Fibroblast of the aortic adventitia (primary cell): ENCODE measurements at places on chromosomes 11 and 22. TPM values are rescaled to one million over a fixed set of nuclear protein-coding genes. Genes with fewer than 3 reads are reported as not detected.
A peak's percentile ranks its signal among the peaks of the same experiment; 100 is the strongest.

- DNase-seq = no peak
Measured at GRCh38 chr11:36703055-36703404, 105.0 kb upstream of the RAG2 start.

DNA sequence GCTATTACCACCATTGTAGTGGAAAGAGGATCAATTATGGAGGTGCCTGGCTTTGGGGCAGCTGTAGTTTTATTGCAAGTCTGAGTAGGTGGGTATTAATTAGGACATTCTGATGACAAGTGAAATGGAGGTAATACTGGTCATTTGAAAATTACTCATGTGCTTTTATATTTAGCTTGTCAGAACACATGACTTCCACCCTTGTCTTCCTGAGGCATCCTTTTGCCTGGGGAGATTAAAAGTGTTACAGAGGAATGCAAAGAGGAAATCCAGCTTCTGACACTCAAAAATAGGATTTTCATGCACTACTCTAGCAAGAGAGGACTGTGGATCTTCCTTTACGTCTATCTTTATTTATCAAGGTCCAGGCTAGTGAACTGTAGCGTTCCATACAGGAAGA lies 44.7 kb upstream of the CAPRIN1 start:
- no peak for DNase-seq

- no peak for DNase-seq
Measured at GRCh38 chr11:10447445-10447844, 7.6 kb upstream of the AMPD3 start.

- DNase-seq = no peak
Measured at GRCh38 chr11:64534391-64534801, 56.6 kb upstream of the SLC22A12 start.

GRCh38 chr22:49334976-49335375 lies 492.7 kb downstream of the BRD1 start:
- no peak for DNase-seq

- DNase-seq = no peak
Measured at GRCh38 chr11:36558571-36559413, 9.0 kb upstream of the RAG1 start.

GRCh38 chr11:96242971-96243647 lies 99.9 kb downstream of the MAML2 start:
- peak; percentile 97 for DNase-seq

- DNase-seq = peak; percentile 24
Measured at GRCh38 chr11:28491431-28491830, 383.2 kb downstream of the METTL15 start.

- DNase-seq = no peak
Measured at GRCh38 chr11:36105743-36106581, 162.1 kb downstream of the LDLRAD3 start.

- DNase-seq = no peak
Measured at GRCh38 chr22:19638282-19639015, 75.9 kb upstream of the SEPTIN5 start.

DNA sequence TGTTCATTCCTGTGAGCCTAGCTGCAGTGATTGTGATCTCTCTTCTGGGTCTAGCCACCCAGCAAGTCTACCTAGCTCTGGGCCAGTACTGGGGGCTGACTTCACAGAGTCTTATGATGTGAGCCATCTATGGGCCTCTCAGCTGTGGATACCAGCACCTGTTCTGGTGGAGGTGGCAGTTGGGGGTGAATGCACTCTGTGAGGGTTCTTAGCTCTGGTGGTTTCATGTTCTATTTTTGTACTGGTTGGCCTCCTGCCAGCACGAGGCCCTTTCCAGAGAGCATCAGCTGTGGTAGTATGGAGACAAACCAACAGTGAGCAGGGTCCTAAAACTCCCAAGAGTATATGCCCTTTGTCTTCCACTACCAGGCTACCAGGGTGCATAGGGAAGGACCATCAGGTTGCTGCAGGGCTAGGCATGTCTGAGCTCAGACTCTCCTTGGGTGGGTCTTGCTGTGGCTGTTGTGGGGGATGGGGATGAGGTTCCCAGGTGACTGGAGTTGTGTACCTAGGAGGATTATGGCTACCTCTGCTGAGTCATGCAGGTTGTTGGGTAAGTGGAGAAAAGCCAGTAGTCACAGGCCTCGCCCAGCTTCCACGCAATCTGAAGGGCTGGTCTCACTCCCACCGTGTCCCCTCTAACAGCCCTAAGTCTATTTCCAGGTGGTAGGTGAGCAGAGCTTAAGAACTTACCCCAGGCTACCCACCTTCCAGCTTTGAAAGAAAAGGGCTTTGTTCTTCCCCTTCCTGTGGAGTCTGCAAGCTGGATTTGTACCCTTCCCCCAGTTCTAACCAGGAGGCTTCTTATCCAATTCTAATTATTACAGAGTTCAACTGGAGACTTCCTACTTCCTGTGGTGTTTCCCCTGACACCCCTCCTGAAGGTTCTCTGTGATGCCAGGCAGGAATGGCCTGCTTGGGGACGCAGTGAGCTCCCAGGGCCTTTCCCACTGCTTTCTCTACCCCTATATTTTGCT lies 250.7 kb downstream of the LUZP2 start:
- no peak for DNase-seq

GRCh38 chr22:47586038-47586437 lies 823.6 kb downstream of the TBC1D22A start:
- no peak for DNase-seq

DNA sequence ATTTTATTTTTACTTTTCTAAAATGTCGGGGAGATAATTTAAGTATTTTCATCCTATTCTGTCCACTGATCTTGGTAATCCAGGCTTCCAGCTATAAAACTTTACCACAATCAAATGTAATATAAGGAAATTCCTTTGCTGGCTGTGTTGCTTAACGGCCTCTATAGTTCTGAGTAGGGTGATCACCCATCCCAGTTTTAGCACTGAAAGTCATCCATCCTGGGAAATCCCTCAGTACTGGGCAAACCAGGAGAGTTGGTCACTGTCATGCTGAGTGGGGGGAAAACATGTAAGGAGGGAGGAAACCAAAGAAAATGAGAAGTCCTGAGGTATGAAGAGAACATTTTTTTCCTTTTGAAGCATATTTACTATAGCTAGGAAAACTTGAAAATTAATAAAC lies 12.8 kb upstream of the BACE1-AS start:
- DNase-seq = no peak

GRCh38 chr22:33896575-33897447 lies 23.5 kb downstream of the LARGE1 start:
- DNase-seq = peak; percentile 22

DNA sequence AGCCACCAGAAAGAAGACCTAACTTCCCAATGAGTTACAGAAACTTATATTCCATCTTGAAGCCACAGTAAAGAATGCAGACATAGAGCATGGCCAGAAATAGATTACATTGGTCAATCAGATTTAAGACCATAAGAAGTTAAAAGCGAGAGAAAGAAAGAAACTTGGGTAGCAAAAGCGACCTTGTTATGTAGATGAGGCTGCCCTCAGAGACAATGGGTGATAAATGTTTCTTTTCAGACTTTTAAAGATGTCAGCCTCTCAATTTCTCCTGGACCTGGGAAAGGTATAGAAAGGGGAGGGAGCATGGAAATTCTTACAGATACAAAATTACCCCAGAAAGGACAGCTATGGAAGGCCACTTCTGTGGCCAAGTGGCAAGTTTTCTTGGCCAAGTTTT lies 732.6 kb upstream of the LUZP2 start:
- no peak for DNase-seq

DNA sequence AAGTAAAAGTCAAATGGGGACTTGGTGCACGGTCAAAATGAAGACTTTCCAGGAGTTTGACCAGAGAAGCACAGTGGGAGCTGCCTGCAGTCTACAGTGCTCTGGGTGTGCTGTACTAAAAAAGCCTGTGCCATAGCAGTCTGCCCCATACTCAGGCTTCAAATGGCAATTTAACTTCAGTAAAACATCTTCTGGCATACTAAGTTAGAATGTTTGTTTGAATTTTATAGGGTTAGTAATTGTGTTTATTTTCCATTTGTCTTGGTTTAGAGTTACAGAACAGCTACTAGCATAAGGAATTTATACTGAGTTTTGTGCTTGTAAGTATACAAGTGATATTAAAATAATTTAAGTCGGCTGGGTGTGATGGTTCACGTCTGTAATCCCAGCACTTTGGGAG lies 29.3 kb upstream of the LIPT2 start:
- no peak for DNase-seq

- DNase-seq = no peak
Measured at GRCh38 chr22:49728570-49729271, 99.0 kb downstream of the BRD1 start.

DNA sequence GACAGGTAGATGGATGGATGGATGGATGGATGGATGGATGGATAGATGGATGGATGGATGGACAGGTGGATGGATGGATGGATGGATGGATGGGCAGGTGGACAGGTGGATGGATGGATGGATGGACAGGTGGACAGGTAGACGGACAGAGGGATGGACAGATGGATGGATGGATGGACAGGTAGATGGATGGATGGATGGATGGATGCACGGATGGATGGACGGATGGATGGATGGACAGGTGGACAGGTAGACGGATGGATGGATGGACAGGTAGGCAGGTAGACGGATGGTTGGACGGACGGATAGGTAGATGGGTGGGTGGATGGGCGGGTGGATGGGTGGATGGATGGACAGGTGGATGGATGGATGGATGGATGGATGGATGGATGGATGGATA lies 24.3 kb downstream of the PDGFB start:
- no peak for DNase-seq

DNA sequence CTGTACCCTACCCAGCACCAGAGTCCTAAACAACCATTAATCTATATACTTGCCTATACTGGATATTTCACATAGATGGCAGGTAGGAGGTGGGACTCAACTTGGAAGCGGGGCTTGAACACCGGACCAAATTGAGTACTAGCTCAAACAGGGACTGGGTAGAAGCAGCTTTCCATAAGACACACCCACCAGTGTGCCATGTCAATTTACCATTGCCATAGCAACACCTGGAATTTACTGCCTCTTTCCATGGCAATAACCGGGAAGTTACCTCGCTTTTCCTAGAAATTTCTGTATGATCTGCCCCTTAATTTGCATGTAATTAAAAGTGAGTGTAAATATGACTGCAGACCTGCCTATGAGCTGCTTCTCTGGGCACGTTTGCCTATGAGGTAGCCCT lies 38.6 kb upstream of the CUL5 start:
- DNase-seq = no peak

- DNase-seq = no peak
Measured at GRCh38 chr11:69106031-69106811, 49.5 kb upstream of the SMIM38 start.

DNA sequence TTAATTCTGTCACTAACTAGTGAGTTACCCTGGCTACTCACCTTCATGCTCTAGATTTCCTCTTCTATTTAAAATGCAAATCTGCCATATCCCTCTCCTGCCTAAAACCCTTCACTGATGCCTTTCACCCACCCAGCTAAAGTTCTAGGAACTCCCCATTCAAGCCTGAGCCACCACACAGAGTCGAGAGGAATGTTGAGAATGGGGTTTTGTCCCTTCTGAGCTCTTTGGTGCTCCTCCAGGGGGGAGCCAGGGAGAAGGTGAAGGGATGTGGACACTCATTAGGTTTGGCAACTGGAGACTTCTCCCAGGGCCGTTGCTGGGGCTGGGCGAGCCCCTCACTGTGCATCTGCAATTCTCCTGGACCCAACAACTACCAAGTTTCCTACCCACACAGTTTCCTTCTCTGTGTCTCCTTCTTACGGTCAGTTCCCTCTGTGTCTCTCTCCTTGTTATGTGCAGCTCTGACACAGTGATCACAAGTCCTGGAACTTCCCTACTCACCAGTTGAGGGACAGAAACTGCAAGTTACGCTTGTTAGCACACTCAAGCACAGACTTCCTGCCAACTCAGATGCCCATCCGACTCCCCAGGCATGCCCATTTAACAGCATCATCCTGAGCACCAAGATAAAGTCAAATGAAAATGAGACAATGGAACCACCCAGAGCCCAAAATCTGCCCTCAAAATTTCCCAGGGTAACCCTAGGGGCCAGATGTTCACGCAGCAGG lies 6.5 kb upstream of the IL10RA start:
- no peak for DNase-seq

- DNase-seq = no peak
Measured at GRCh38 chr11:32830796-32831195, 1.1 kb downstream of the PRRG4 start.

DNA sequence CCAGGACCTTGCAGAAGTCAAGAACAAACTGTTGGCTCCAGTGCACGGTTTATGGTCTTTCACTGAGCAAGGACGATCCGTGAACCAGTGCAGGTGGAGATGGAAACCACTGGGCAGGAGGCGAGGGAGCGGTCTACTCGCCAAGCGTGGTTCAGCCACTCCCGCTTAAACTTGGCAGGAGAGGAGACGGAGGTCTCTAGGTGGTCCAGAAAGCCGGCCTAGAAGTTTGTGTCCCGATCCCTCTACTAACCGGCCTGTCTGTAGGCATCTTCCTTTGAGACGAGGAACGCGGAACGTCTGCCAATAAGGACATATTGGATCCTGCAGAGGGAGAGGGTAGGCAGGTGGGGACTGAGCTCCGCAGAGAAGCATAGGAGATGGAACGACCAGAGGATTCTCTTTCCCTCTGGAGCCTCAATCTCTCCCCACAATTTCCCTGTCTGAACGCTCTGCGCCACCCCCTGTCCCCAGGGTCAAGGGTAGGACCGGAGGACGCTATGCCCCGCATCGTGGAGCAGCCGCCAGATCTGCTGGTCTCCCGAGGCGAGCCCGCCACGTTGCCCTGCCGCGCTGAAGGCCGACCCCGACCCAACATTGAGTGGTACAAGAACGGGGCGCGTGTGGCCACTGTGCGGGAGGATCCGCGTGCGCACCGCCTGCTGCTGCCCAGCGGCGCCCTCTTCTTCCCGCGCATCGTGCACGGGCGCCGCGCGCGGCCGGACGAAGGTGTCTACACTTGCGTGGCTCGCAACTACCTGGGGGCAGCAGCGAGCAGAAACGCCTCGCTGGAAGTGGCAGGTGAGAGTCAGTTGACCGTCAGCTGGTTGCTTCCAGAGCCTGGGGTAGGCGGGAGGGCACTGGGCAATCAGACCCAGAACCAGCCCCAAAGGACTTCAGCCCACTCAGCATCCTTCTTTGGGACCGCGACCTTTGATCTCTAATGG lies 3.4 kb downstream of the ROBO3 start:
- DNase-seq = no peak

GRCh38 chr22:22111267-22111751 lies 128.7 kb upstream of the TOP3B start:
- peak; percentile 77 for DNase-seq

- DNase-seq = peak; percentile 15
Measured at GRCh38 chr11:114133548-114134329, 74.2 kb downstream of the ZBTB16 start.

GRCh38 chr22:30770716-30771115 lies 76.0 kb downstream of the OSBP2 start:
- DNase-seq = no peak

The POTEH gene
- not detected in 2 replicates for total RNA-seq

The GVQW3 gene
- 2.0 and 4.2 TPM in 2 replicates for total RNA-seq

The OR52A1 gene
- total RNA-seq = not detected in 2 replicates

The ZNF280B gene
- 0.45 and 0.74 TPM in 2 replicates for total RNA-seq

The MPPED2 gene
- 0.18 TPM in 1 of 2 replicates, not detected in the other for total RNA-seq

The OR2D2 gene
- total RNA-seq = 0.09 TPM in 1 of 2 replicates, not detected in the other

The TSSK2 gene
- not detected in 2 replicates for total RNA-seq

The CASP12 gene
- 0.18 TPM in 1 of 2 replicates, not detected in the other for total RNA-seq

The SHISAL1 gene
- 0.98 and 11.4 TPM in 2 replicates for total RNA-seq
